DMS79 (cell line): ENCODE measurements at places on chromosomes 1 and 21.

DNA sequence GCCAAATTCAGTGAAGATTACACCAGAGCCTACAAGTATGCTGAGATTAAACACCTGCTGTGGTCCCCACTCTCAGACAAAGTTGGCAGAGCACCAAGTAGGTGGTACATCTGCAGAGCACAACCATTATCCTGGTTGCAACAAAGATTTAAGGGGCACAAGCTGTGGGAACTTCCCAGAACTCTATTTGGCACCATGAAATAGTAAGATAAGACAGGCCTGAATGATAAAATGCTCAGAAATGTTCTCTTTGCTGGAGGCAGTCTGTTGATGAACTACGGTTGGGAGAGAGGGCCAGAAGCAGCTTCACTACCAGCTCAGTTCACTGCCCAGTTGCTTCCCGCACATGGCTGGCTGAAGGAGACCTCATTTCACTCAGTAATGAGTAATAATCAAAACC lies 19.9 kb downstream of the RPL5 start:
- DNase-seq, result no peak

DNA sequence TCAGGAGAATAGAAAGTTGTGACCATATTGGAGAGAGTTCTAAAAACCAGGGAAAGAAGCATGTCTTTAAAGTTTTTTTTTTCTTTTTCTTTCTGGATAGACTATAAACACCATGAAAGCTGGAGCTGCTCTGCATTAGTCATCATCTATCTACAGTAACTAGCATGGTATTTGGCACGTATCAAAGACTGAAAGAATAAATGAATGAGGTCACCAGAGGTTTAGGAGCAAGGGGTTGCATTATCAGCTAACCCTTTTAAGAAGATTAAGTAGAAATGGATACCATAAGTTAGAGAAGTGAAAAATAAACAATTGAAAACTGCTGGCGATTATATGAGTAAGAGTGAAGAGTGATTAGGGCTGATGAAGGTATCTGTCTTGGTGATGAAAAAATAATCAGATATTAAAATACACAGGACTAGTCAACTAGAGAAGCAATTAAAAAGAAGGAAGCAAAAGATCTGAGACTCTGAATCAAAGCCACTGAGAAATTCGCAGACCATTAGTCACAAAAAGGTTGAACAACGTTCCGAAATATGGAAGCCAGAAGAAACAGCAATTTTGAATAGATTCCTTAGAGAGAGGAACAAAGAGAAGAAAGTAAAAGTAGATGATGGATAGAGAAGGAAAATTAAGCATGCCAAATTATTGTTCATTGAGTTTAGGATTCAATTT lies 536.4 kb downstream of the DPYD start:
- no peak for DNase-seq

- DNase-seq, result no peak
Observed at GRCh38 chr1:104905322-104905721, 1155.6 kb downstream of the AMY1C start.

DNA sequence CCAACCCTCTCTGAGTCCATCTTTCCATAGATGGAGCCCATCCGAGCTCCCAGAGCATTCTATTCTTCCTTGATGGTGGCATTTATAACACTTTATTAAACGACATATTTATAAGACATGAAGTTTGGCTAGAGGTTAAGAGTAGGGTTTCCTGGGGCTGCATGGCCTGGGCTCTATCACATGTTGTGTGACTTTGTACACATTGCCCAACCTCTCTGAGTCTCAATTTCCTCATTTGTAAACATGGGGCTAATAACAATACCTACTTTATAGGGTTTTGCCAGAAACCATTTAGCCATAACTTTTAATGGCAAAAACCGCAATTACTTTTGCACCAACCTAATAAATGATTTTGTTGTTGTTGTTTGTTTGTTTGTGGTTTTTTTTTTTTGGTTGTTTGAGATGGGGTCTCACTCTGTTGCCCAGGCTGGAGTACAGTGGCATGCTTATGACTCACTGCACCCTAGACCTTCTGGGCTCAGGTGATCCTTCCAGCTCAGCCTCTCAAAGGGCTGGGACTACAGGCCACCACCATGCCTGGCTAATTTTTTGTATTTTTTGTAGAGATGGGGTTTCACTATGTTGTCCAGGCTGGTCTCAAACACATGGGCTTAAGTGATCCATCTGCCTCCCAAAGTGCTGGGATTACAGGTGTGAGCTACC lies 13.9 kb upstream of the ASAP3 start:
- DNase-seq, result no peak

- no peak for DNase-seq
Observed at GRCh38 chr1:235105051-235106043, 23.3 kb downstream of the TOMM20 start.

DNA sequence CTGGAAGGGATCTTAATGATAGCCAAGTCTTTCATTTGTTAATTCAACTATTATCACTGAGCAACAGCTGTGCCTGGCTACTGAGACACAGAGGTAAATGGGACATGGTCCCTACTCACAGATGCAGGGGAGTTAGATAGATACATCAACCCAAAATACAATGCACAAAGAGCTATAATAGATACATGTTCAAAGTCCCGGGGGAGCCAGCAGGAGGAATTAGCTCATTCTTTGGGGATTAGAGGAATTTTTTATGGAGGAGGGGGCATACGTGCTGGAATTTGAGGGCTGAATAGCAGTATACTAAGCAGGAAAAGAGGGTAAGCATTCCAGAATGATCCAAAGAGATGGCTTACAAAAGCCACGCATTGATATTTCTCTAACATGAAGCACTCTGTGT lies 34.6 kb downstream of the C8B start:
- DNase-seq, result no peak

GRCh38 chr1:71621785-71622184 lies 541.0 kb upstream of the ZRANB2 start:
- DNase-seq, result no peak

- DNase-seq, result no peak
Observed at GRCh38 chr1:119373465-119373864, 4.9 kb downstream of the HAO2 start.

DNA sequence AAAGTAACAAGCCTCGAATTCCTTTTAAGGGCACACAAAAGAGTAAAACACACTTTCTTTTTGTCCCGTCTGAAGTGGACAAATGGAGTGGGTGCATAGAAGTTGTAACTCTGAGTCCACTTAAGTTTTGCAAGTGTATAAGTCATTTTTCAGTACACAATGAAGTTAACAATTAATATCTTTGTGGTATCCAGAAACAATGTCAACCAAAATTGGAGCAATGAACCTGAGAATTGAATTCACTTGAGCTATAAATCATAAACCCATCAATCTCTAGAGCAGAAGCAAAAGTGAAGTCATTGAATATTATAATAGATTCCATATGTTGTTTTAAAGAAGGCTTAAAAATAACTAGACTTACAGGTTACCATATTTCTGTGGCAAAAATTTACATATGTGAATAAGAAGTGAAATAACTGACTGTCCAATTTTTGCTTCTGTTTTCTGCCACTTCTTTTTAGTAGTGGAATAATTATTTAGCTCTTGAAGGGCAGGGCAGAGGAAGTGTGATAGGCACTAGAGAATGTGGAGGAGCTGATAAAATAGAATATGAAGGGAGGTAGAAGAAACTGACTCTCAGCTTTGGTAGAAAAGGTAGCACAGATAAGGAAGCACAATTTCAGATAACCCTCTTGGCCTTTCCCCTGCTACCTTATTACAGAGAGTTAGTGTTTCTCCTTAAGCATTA lies 73.9 kb upstream of the RGL1 start:
- DNase-seq, result no peak

GRCh38 chr21:36627242-36627641 lies 71.7 kb upstream of the SIM2 start:
- no peak for DNase-seq

- no peak for DNase-seq
Observed at GRCh38 chr21:15893902-15894301, 164.1 kb downstream of the USP25 start.

DNA sequence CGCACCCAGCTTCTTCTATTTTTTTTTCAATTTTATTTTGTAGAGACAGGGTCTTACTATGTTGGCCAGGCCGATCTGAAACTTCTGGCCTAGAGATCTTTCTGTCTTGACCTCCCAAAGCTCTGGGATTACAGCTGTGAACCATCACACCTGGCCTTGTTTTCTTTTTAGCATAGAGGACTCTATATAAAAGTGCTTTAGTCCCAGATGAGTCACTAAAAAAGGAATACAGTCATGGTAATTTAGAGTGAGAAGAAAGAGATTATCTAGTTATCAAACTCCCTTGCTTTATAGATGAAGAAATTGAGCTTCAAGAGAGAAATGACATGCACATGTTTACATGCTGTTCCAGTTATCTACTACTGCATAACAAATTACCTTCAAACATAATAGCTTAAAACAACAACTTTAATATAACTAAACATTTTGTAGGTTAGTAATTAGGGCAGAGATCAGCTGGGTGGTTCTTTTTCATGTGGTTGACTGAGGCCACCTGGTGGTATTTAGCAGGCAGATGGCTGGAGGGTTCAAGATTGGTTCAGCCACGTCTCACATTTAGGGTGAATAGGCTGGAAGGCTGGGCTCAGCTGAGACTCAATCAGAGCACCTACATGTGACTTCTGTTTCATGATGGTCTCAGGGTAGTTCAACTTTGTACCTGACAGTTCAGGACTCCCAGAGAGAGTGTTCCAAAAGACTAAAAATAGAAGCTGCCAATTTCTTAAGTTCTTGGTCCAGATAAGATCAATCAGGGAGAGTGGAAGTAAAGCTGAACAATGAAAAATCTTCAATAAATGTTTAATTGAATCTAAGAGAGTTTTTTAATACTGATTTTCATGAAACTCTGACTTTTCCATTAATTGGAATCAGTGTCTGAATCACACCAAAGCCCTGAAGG lies 16.9 kb upstream of the MTF2 start:
- DNase-seq, result no peak

- no peak for DNase-seq
Observed at GRCh38 chr1:970973-971730, 4.9 kb downstream of the PLEKHN1 start.

GRCh38 chr1:55216096-55216495 lies 932 bp upstream of the USP24 start:
- DNase-seq, result no peak

DNA sequence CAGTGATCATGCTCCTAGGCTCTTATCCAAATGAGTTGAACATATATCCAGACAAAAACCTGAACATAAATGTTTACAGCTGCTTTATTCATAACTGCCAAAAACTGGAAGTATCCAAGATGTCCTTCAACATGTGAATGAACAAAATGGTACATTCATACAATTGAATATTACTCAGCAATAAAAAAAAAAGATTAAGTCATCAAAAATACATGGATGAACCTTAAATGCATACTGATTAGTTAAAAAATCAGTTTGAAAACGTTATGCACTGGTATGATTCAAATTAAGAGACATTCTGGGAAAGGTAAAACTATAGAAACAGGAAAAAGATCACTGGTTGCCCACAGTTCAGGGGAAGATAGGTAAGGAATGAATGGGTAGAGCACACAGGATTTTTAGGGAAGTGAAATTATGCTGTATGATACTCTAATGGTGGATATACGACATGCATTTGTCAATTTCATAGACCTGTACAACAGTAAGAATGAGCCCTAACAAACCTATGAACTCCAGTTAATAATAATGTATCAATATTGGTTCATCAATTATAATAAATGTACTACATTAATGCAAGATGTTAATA lies 3.1 kb downstream of the LRRC40 start:
- DNase-seq, result no peak

DNA sequence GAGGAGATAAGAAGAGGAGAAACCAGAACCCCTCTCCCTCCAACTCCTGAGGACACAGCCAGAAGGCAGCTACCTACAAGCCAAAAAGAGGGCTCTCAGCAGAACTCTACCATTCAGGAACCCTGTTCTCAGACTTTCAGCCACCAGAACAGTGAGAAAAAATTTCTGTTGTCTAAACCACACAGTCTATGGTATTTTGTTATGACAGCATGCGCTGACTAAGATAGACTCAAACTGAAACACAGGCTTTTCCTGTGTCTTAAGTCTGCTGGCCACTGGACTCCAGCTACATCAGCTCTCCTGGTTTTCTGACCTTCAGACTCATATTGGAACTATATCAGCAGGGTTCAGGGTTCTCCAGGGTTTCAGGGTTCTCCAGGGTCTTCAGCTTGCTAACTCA lies 126.5 kb upstream of the TNFSF4 start:
- no peak for DNase-seq

GRCh38 chr1:203516184-203516583 lies 22.2 kb downstream of the OPTC start:
- no peak for DNase-seq

DNA sequence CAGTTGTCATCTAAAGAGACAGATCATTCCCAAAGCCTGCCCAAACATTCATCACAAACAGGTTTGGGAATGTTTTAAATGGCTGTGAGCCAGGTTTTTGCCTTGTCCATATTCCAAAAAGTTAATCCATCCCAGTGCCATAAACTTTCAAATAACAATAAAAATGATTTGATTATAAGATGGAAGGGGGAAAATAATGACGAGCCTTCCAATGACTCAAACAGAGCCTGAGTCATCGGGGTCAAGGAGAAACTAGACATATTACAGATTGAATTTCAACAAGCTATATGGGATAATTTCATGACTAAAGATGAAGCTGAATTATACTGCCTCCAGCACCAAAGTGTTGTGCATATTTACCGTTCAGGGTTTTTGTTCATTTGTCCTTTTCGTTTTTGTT lies 195.8 kb upstream of the PKN2 start:
- no peak for DNase-seq
